ENCODE measurements at places on chromosomes 2 and 18.

DNA sequence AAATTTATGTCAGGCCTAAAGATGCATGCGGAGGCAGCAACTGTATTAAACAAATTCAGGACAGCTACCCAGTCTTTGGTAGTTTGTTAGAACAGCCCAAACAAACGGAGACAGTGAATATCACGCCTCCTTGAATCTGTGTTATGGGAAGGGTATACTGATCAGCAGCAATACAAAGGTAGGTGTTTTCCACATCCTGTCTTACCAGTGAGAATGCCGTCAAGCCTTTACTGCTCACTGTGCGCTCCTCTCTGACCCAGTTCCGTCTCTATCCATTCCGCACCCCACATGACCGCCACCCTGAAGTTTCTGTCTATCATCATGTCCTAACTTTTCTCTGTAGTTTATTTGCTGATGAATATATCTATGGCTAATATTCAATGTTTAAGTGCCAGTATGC lies 473.3 kb downstream of the LPIN1 start:
- DNase-seq = no peak

DNA sequence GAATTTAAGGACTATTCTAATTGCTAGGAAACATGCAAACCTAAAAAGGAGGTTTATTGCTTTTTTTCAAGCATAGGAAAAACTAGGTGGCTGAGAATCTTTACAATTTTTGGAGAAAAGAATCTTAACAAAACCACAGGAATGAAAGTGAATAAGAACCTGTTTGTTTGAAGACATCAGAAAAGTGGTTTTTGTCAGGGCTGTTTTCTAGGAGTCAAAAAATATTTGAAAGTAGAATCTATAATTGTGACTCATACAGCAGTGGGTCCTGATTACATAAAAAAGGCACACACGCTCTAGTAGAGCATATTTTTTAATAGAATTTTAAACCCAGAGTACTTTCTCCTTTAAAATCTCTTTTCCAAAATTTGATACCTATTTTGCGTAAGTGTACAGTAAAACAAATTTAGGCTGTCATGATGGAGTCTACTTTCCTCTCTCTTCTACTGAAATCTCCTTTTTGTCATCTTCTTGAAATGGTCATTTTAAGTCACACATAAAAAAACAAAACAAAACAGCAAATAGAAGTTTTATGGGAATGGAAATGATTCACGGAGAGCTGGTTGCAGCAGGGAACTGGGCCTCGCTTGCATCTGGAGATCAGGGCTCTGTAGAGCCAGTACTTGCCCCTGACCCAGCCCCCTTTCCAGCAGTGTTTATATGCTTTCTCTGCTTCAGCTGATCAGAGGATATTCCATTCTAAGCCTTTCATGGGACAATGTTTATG lies 59.1 kb upstream of the PELI1 start:
- DNase-seq = peak; percentile 55

GRCh38 chr2:73426176-73426575 lies 40.5 kb downstream of the ALMS1 start:
- no peak for DNase-seq

DNA sequence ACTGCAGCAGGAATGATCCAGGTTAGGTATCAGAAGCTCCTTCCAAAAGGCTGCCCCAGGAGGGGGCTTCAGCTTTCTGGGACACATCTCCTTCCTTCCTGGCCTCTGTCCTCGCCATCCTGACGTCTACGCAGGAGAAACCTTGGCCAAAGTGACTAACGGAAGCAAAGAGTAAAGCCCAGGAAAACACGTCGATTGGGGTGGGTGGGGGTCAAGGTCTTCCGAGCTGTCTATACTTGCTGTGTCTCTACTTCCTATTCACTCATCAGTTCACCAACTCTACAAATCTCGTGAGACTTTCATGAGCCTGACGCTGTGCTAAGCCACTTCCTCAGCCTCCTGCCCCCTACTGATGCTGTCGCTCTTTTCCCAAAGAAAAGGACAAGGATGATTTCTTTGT lies 212.6 kb downstream of the TNS1 start:
- DNase-seq = peak; percentile 5

GRCh38 chr18:44799907-44800421 lies 119.3 kb downstream of the SETBP1 start:
- no peak for DNase-seq

DNA sequence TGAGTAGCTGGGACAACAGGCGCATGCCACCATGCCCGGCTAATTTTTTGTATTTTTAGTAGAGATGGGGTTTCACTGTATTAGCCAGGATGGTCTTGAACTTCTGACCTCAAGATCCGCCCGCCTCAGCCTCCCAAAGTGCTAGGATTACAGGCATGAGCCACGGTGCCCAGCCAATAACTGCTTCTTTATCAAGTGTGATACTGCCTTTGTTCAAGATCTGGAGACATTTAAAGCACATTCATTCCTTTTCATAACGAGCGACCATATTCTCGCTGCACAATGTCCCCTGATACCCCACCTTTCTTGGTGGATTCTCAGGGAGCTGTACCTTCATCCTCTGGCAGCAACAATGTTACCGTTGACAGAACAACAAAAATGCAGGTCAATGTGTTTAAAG lies 75.4 kb downstream of the PIEZO2 start:
- no peak for DNase-seq

- DNase-seq = peak; percentile 64
Measured at GRCh38 chr2:237744613-237745249, 53.8 kb upstream of the RBM44 start.

DNA sequence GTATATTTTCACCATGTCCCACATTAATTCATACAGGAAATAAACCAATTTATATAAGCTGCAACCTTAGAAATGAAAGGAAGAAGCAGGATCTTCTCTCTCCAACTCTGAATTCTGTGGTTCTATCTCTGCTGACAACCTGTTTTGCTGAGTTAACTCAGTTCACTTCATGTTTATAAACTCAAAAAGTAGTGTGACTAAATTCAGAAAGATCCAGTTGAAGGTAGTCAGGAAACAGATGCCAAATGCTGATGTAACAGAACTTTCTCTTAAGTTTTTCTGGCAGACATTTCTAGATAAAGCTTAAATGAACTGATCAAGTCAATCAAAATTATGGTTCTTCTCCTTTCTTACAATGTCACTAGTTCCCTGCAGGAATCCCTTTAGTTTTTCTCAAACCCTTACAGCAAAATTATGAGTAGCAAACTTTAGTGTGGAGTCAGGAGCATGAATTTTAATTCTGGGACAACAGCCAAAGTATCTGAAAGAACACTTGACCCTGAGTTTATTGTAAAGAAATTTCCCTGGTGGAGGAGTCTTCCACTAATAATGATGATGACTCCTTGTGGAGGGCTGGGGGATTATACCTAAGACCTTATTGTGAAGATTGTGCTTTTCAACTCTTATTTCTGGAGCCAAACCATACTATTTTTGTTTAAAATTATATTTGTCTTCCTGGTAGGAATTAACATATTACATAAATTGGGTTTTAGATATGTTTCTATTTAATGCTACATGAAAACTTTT lies 216.9 kb downstream of the MYO3B start:
- DNase-seq = peak; percentile 3

DNA sequence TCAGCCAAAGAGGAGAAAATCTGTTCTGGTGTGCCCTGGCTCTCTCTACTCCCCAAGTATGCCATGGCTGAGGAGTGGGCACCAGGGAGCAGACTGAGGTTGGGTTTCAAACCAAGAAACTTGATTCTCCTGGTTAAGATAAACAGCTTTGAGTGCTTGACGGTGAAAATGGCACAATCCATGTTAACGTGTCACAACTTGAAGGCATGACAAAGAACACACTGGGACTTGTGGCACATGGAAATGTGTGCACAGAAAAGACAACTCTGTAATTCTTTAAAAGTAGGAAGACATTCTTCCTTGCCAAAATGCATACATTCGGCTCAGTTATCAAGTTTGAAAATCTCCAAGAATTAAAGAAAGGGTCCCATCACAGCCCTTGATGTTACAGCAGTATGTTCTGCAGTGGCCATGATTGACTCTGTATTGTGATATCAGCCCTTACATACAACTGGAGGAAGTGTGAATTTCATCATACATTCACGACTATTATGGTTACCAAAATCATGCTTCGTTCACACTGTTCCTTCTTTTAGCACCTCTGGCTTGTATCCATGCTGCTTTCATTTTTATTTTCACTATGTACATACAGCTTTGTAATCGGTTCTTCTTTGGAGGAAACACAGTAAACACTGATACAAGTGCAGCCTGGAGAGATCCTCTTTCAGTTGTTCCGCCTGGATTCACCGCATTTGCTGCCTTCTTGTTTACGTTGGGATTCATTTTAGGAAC lies 15.6 kb upstream of the ACTG2 start:
- no peak for DNase-seq

- DNase-seq = peak; percentile 74
Measured at GRCh38 chr2:240851078-240851991, 17.3 kb upstream of the AGXT start.

GRCh38 chr2:128301501-128301966 lies 17.1 kb downstream of the HS6ST1 start:
- peak; percentile 92 for DNase-seq

DNA sequence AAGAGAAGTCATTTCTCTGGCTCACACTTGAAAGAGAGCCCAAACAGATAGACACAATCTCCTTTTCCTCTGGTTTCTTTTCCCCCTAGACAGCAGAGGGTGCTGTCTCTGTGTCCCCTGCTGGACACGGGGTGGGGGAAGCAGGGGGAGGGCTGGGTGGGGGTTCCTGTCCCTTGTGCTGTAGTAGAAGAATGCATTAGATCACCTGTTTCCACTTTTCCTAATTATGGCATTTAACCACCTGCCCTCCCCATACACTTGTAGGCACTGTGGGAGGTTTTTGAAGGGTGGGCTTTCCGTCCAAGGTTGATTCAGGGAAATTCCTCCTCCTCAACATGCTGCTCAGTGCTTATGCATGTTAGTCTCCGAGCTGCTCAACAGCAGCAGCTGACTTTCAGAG lies 206.2 kb upstream of the EPAS1 start:
- no peak for DNase-seq

- peak; percentile 93 for DNase-seq
Measured at GRCh38 chr2:202317080-202317857, 51.7 kb downstream of the NOP58 start.

DNA sequence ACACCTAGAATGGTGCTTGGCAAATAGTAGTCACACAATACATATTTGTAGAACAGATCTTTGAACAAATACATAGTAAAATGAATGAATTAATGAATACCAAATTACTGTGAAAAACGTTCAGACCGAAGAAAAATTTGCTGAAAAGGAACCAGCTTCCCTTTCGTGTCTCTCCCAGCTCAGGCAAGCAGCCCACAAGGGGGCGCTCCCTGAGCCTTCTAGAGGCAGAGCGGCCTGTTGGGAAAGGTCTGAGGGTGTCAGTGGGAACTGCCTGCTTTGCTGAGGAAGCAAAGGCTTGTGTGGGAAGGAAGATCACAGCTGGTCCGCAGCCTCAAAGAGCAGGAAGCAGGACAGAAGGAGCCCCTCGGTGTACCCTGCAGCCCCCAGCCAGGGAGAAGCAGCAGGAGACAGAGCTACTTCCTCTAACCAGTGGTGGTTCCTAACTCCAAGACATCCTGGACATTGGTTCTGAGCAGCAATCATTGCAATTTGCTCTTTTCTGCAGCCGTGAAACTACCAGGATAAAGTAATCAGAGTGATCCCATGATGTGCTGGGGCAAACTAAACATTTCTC lies 231.1 kb downstream of the ANKRD30B start:
- DNase-seq = peak; percentile 61

- DNase-seq = no peak
Measured at GRCh38 chr2:186639939-186640338, 50.1 kb downstream of the ITGAV start.

GRCh38 chr2:234033174-234033573 lies 17.3 kb upstream of the SPP2 start:
- peak; percentile 18 for DNase-seq

- no peak for DNase-seq
Measured at GRCh38 chr2:71336802-71337201, 5.2 kb downstream of the ZNF638 start.

GRCh38 chr2:72993147-72993932 lies 76.0 kb downstream of the EMX1 start:
- peak; percentile 14 for DNase-seq

DNA sequence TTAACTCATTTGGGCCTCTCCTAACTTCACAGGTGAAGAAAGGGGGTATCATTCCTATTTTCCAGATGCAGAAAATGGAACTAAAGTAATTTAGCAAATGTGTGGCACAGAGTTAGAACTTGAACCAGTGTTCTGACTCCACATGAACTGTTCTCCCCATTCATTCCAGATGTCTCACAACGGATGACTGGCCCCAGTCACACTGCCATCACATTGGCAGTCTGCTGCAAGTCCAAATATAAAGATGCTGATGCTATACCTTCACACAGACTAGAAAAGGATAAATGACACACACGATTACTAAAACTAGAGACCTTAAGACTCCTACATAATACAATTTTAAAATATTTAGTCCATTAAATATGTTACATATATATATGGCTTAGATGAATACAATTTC lies 195.7 kb downstream of the NBAS start:
- DNase-seq = no peak

GRCh38 chr2:65527451-65528240 lies 95.2 kb upstream of the SPRED2 start:
- DNase-seq = no peak

DNA sequence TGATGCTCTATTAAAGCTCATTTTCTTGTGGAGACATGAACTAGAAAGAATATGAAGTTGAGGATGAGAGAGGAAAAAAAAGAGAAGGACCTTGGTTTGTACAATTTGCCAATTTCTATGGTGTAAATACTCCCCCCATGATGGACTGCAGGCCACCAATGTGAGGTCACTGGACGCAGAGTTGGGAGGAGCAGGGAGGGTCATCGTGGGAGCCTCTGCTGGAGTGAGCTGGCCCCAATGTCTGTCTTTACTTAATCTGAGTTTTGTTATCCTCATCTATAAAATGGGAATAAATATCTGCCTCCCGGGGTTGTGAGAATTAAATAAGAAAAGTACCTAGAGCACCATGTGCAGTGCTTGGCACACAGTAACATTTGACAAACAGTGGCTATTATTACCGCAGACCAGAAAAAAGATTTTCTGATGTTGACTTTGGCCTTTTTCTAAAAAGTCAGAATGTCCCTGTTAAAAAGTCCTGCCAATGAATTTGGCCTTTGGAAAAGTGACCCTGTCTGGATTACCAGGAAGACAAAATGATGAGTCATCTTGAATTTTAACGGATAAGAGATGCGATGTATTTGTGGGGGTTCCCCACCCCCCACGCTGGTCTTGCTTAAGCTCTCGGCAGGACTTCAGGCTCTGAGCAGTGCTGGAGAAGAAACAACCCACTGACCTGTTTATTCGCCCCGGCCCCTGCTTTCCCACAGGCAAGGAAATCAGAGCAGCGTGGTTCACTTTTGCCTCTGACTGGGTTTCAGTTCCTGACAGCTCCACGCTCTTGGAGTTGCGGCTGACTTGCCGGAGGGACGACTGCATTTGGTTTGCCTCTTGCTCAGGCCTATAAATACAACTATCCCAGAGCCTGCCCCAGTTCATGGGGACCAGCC lies 50.3 kb upstream of the FOSL2 start:
- DNase-seq = peak; percentile 95

- DNase-seq = no peak
Measured at GRCh38 chr2:153575171-153575853, 96.8 kb upstream of the RPRM start.
